ENCODE measurements at places on chromosomes 7 and 10.

DNA sequence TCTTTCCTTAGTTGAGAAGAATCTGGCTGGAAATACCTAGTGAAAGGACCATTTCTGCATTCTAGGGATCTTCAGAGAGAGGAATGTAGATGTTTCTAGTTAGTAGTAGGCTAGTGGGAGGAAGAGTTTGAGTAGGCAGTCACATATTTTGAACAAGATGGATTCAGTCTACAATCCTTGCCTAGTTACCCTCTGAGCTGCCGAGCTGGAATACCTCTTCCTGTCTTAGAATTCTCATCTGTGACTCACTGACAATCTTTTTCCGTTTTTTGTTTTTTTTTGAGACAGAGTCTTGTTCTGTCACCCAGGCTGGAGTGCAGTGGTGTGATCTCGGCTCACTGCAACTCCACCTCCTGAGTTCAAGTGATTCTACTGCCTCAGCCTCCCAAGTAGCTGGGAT is 30.7 kb upstream of the PLPP4 start:
- DNase-seq = no peak

DNA sequence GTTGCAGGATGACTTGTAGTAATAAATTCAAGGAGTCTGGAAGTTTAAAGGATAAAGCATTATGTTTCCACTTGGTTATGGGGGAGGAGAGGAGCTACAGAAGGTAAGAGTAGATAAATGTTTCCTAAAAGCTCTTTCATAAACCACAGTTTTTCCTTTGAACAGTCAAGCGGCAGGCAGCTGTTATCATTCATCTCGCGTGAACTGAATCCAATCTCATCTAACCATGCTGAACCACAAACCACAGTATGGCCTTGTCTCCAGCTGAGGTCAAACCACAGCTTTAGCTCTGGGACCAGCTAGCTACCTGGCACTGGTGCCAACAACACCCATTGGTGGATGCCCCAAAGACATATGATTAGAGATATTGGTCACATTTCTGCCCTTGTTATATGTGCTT is 63.3 kb downstream of the NOC3L start:
- DNase-seq = no peak

- no peak for DNase-seq
Measured at GRCh38 chr10:49622426-49623425, 8.9 kb downstream of the CHAT start.

- DNase-seq = no peak
Measured at GRCh38 chr10:679556-679955, 9.9 kb downstream of the DIP2C start.

DNA sequence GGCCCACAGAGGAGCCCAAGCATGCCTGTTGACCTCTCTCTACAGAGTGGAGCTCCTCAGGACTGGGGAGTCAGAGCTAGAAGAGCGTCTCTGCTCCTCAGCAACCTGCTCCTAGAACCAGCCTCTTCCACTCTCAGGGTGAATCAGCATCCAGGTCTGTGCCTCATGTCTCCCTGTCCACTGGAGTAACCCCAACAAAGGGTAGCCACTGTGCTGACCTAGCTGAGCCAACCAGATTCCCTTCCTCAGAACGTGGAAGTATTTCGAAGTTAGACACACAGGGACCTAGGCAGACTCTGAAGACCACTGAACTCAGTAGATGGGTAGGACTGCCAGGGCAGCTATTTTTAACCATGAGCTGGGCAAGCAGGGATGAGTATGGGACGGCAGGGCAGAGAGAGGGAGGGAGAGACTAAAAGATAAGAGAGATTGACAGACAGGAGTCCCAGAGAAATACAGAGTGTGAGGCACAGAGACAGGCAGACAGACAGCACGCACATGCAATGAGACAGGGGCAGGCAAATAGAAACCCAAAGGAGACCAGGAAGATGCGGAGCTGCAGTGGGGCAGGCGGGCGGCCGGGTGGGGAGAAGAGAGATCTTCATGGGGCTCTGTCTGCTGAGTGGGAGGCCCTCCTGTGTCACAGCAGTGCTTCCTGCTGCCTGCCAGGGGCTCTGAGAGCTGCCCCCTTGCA is 56.7 kb downstream of the OSBPL3 start:
- DNase-seq = no peak

DNA sequence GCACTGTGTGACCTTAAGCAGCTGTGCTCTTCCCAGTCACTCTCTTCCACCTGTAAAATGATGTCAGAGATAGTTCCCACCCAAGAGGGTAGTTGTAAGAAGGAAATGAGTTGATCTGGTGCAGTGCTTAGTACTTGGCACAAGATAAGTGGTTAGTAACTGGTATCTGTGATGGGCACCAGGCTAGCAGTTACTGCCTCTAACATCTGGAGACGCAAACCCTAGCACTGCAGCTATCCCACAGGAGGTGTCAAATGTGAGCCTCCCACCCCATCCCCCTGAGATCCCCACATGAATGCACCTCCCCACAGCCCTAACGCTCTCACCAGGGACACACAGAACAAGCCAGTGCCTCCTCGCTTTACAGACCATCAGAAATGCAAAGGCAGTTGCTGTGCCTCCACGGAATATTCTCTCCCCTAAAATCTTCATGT is 72.0 kb downstream of the KCNMA1 start:
- no peak for DNase-seq
